ENCODE measurements at places on chromosomes 7 and 10. TPM values are rescaled to one million over a fixed set of nuclear protein-coding genes. Genes with fewer than 3 reads are reported as not detected.

DCLRE1A gene
- total RNA-seq = 9.8 TPM

DNA sequence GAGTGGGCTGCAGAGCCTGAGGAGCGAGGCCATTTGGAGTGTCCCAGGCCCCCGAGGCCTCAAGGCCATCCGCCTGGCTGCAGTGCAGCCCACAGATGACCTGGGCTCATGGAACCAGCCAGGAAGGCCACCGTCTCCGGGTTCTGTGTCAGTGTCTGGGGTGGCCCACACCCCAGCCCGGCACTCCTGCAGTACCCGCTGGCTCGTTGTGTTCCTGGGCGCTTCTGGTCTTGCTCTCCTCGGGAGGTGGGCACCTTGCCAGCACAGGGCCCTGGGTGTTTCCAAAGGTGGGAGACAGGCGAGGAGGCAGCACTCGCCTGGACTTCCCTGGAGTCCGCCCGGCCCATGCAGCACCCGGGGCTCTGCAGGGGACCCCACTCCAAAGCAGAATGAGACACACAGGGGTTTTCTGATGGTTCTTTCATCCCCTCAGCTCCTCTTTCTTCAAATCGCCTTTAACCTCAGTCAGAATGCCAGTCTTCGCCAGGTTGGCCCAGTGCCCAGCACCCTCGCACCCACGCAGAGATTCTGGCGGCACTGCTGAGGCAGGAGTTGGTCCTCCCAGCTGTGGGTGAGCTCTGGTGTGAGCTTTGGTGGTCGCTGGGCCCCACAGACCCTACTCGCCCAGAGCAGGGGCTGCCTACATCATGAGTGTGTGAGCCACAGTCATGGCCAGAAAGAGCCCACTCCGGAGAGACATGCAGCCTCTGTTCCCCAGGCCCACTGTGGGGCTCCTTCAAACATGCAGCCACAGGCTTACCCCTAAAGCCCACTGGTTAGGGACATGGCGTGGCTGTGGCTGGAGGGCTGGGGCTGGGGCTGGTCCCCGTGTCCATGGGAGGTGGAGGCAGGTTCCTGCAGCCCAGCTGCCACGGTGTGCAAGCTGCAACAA is 155.7 kb downstream of the EBF3 start:
- no peak for DNase-seq

GRCh38 chr10:59336632-59337031 is 25.7 kb downstream of the FAM13C start:
- DNase-seq = no peak

RAB11FIP2 gene
- 14.6 TPM for total RNA-seq

DNA sequence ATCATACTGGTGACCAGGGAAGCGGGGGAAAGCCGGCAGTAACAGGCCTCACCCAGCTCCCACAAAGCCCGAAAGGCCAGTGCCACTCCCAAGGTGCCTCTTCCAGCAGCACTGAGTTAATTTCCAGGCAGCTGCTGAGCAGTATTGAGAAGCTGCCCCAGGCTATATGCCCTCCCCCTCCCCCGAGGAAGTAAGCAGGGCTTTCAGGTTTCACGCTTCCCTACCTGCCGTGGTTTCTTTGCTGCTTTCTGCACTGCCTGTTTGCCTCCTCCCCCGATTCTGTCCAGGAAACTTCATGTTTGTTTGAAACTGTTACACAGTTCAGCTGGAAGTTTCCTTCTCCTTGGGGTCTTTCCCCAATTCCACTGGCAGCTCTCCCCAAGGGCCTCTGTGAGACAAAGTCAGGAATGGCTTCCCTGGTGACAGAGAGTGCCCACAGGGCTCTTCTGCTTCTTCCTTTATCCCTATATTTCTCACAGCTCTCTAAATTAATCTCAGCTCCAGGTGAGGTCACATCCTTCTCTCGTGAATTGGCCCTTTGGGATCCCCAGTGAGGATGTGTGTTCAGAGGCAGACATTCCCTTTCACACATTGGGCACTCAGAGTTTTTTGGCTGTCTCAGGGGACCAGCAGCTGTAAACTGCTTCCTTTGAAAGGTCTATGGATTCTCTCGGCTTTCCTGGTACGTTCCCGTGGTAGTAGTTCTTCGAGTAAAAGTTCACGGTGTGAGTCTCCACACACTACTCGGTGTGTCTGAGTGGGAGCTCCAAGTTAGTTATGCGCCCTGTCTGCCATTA is 19.4 kb downstream of the C1GALT1 start:
- DNase-seq = no peak

DNA sequence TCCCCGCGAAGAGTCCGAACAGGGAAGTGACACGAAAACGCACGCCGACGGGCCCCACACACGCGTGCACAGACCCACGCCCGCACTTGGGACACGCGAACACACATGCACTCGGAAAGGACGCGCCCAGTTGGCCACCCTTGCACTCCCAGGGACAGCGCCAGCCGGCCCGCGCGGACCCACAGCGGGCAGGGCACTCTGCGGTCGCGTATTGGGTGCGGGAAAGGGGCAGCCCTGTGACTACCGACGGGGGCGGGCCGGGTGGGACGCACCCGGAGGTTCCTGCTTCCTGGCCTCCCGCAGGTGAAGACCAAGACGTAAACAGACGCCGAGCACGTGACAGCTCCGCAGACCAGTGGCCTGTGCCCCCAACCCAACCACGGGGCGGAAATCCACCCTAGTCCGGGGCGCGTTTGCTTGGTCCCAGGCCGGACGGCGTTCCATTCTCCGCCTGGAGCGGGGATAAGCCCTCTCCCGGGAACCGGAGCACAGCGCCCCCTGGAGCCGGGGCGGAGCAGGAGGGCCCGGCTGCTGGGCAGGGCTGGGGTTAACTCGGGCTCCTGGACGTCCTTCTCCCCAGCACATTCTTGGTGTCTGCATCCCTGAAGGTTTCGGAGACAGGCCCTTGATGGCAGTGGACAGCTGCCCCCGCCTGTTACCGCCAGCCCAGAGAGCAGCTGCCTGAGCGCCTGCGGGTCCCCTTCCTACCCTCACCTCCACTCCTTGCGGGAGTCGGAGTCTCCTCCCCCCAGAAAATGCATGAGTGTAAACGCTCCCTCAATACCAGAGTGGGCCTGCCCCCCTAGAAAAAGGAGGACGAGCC is 2.0 kb upstream of the LZTS2 start:
- DNase-seq = peak; percentile 65

AKAP9 gene
- 24.5 TPM for total RNA-seq
